Kidney (tissue), 22 donors: ENCODE measurements at places on chromosomes 1 and 21. TPM values are rescaled to one million over a fixed set of nuclear protein-coding genes. Genes with fewer than 3 reads are reported as not detected.

NPHS2 gene
- 1.2 TPM for total RNA-seq

GBP5 gene
- total RNA-seq, result 7.3 TPM

GRCh38 chr1:169968174-169968573, 74.5 kb upstream of the SCYL3 start:
- H3K27ac ChIP-seq, result no peak overlapping the region
- no peaks in the 10 kb centered on the region for H3K4me1 ChIP-seq
- H3K4me3 ChIP-seq, result no peak overlapping the region
- DNase-seq, result no peak
- H3K36me3 ChIP-seq, result no peaks in the 10 kb centered on the region

- no peaks in the 10 kb centered on the region for H3K27me3 ChIP-seq
- no peaks in the 10 kb centered on the region for H3K36me3 ChIP-seq
- H3K4me1 ChIP-seq, result no peaks in the 10 kb centered on the region
- H3K27ac ChIP-seq, result no peak overlapping the region
- no peak for DNase-seq
Observed at GRCh38 chr21:44442266-44443125, 12.8 kb upstream of the LRRC3 start.

- H3K4me1 ChIP-seq, result no peaks in the 10 kb centered on the region
- H3K4me3 ChIP-seq, result no peak overlapping the region
- no peaks in the 10 kb centered on the region for H3K27me3 ChIP-seq
- DNase-seq, result no peak
- no peak overlapping the region for H3K27ac ChIP-seq
- no peaks in the 10 kb centered on the region for H3K36me3 ChIP-seq
Observed at GRCh38 chr1:230892018-230892491, 23.7 kb upstream of the C1orf198 start.
